ENCODE measurements at places on chromosomes 4 and X. TPM values are rescaled to one million over a fixed set of nuclear protein-coding genes. Genes with fewer than 3 reads are reported as not detected.
A peak's percentile ranks its signal among the peaks of the same experiment; 100 is the strongest.

- DNase-seq = no peak
Measured at GRCh38 chr4:153387981-153388380, 43.5 kb downstream of the MND1 start.

DNA sequence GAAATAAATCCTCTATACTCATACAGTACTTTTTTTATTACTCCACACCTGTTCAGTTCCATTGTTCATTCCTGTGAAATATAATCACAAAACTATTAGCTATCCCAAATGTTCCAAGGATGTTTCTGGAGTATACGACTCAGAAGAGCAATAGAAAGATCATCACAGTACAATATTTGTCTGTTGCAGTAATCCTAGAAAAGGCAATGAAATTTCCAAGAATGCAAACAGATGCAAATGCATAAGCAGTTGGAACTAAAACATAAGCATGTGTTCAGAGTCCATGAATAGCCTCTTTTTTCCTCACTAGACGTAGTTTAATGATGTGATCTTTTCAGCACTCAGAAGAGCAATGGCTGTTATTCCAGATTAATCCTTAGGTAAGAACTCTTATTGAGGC, 55.2 kb downstream of the RTL3 start:
- DNase-seq = no peak

DNA sequence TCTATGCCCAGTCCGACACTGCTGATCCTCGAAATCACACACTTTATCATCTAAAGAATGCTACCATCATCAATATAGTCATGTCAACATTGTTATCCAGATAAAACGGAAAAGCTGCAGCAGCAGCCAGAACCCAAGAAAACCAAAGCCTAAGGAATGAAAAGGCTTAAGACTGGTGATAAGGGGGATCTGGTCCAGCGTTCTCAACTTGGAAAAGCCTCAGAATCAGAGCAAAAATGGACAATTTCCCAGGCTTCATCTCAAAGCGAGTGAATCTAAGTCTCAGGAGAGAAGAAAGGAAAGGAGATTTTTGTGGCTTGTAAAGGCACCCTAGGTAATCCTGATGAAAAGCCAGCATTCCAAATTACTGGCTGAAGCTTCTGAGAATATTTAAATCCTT, 8.2 kb downstream of the ZNF518B start:
- DNase-seq = no peak

DNA sequence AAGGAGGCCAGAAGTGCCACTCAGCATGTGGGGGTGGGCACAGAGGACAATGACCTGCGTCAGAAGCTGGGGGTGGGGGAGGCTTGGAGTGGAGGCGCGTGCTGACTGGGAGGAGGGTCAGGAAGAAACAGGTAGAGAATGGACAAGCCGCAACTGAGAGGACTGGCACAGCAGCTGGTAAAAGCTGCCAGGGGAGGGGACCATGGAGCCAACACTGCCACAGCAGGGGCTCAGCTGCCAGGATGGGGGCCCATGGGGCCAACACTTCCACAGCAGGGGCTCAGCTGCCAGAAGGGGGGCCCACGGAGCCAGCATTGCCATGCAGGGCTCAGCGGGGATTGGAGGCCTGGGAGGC, 19.1 kb downstream of the RNF212 start:
- no peak for DNase-seq

DNA sequence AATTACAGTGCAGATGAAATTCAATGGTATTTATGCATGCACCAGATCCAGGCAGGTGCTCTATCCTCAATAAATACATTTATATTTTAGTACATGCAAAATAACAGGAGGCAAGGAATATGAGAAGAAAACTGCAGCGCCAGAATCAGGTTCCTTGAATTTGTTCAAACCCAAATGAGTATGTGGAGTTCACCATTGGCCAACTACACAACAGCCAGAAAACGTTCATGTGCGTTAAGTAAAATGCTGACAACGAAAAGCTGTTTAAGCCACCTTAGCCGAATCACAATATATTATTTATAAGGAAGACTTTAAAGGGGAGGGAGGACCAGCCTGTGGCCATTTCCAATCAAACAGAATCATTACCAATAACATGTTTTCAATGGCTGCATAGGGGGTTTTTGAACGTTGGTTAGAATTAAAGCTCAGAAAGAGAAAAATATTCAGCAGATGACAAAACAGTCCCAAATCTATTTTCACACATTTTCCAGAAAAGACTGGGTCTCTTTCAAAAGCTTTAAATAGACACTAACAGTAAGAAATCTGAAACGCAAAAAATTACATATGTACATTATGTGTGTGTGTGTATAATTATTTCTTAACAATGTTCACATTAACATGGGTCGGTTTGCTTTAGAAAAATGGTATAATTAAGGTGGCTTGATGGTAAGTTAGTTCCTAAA, 171.9 kb downstream of the LDB2 start:
- DNase-seq = no peak

DNA sequence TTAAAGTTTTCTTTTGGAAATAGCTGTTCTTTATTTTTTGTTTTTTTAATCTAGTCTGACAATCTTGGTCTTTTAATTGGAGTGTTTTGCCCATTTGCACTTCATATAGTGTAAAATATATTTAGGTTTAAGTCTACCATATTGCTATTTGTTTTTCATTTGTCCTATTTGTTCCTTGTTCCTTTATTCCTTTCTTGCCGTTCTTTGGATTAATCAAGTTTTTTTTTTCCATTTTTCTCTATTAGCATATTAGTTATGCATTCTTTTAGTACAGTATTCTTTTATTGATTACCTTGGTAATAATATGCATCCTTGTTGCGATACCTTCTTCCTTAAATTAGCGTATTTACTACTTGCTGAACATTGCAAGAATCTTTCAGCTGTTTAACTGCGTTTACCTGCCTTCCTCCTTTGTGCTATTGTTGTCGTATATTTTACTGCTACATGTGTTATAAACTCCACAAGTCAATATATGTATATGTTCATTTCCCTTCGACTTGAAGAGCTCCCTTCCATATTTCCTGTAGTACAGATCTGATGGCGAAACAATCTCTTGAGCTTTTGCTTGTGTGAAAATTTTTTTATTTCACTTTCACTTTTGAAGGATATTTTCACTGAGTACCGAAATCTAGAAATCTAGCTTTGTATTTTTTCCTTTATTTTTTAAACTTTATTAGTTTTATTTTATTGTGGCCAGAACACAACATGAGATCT, 23.9 kb upstream of the RNF212 start:
- no peak for DNase-seq

GRCh38 chr4:20532871-20533870, 167.1 kb upstream of the PACRGL start:
- DNase-seq = no peak

- peak; percentile 30 for DNase-seq
Measured at GRCh38 chr4:128649575-128650205, 159.8 kb upstream of the JADE1 start.

DNA sequence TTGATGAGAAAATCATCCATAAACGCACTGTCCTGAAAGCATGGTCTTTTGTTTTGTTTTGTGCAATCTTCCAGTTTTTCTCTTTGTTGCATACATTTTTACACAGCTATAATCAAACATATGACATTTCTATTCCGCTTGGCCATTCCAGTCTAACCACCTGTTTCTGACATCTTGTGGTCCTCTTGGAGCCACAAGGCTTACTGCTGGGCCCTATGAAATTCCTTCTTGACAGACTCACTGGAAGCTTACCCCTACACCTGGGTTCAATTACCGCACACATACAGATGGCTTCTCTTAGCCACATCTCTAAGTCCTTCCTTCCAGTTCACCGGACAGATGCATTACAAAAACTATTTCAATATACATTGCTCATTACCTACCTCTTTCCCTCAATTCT, 72.4 kb downstream of the PAPSS1 start:
- DNase-seq = no peak

GRCh38 chr4:56741595-56741994, 60.5 kb upstream of the HOPX start:
- DNase-seq = no peak

- DNase-seq = no peak
Measured at GRCh38 chr4:33193109-33193508, 2472.9 kb downstream of the PCDH7 start.

- DNase-seq = peak; percentile 71
Measured at GRCh38 chr4:1720163-1720983, 750 bp downstream of the TMEM129 start.

GRCh38 chr4:535181-535923, 36.3 kb downstream of the PIGG start:
- DNase-seq = no peak

DNA sequence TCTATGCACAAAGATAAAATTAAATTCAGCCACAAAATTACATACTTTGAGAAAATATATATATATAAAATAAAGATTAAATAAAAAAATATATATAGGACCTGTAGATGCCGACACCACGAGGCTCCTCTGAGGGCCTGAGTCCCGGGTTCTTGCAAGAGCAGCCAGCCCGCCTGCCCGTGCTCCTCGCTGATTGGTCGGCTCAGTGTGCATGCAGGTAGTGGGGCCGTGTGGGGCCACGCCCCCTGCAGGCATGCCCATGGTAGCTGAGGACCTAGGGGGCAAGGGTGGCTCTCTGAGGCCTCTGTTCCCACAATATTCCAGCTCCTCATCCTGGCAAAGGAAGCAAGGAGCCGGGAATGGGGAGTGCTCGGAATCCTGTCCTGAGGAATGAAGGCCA, 80.5 kb upstream of the AMELX start:
- no peak for DNase-seq

- DNase-seq = no peak
Measured at GRCh38 chr4:71221510-71222466, 117.0 kb upstream of the SLC4A4 start.

DNA sequence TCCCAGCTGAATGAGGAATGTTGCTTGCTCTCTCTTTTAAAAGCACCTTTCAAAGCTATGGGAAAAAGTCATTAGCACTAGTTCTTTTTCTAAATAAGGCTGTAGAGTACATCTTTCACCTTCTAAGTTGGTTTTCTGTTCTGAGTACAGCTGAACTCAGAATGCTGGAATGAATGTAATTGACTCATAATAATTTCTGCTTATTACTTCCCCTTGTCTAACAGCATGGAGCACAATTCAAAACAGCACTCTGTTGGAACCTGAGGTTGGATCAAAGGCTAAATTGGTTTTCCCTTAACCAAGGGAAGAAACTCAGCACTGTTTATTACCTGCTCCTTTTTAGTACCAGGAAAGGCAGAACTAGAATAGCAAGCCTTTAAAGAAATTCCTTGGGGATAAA, 33.5 kb upstream of the CYP2U1 start:
- DNase-seq = no peak

GRCh38 chr4:38320833-38321232, 343.2 kb upstream of the KLF3 start:
- DNase-seq = no peak

DNA sequence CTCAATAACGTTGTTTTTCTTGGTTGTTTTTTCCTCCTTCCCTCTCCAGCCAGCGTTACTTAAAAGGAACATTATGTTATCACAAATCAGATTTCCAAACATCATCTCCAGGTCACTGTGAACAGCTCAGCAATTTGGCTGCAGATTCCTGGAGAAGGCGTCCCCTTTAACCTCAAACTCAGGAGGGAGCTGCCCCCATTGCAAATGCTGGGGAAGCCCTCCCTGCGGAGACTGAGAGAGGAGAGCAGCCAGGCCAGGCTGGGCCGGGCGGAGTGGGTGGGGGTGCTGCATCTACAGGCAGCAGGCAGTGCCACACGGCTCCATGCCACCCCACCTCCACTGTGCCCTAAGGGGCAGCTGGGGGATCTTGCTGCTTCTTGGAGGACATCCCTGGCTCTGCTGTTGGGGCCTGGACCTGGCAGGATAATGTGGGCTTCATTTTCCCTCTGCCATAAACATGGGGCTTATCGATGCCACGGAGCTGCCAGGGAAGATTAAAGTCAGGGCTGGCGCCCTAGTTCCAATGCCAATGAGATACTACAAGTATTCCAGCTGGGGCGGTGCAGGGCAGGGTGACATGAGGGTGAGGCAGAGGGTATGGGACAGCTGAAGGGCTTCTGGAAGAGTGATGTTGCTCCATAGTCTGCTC, 148.8 kb downstream of the PJA1 start:
- DNase-seq = no peak

DNA sequence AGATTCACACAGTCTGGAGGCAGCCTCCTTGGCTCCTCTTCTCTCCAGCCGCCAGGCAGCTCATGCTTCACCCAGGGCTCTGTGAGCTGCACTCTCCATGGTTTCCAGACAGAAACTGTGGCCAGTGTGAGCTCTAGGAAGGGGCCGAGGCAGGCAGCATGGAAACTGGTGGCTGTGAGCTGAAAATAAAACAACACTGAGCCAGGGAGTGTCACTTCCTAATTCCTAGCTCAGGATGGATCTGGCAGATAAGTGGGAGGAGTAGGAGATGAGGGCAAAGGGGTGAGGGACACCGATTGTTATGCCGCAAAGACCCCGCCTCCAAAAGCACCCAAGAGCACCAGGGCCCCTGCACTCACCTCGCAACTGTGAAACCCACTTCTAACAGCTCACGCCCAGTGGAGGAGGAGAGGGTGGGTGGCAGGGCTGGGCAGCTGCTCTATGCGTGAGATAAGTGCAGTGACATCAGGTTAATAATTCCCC, 69.8 kb downstream of the FHDC1 start:
- no peak for DNase-seq

DNA sequence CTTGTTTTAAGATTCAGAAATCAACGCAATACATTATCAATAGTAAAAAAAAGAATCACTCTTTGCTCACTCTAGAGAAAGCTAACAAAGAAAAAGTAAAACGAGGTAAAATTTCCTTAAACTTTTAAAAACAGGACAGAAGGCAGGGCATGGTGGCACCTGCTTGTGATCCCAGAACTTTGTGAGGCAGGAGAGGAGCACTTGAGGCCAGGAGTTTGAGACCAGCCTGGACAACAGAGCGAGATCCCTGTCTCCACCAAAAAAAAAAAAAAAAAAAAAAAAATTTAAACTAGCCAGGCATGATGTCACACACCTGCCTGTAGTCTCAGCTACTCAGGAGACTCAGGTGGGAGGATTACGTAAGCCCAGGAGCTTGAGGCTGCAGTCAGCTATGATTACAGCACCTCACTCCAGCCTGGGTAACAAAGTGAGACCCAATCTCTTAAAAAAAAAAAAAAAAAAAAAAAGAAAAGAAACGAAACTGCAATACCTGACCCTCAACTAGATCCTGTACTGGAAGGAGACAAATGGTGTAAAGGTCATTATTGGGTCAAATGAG, 3.5 kb downstream of the CCNI start:
- no peak for DNase-seq

DNA sequence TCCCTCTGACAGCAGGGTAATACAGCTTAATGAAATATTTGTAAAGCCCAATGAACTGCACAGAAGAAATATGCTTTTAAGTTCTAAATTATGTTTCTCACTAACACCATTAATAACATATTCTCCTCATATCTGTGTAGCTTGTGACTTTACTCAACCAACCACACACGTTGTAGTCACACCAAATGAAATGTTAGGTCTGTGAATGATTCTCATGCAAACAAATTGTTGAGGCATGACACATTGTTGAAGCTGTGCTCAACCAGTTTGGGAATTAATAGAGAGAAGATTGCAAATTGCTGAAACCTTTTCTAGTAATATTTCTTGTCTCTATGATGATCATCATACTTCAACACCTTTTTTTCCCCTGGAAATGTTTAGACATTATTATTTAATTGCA, 645.9 kb downstream of the PCDH7 start:
- DNase-seq = no peak

GRCh38 chr4:60209588-60209987, 990.5 kb upstream of the ADGRL3 start:
- no peak for DNase-seq

- no peak for DNase-seq
Measured at GRCh38 chrX:154542723-154543424, 3.8 kb downstream of the G6PD start.

Gene ZNF141
- 19.5 TPM for total RNA-seq

Gene MAGED4
- 2.3 TPM for total RNA-seq

Gene MBNL3
- 46.2 TPM for total RNA-seq

Gene CCNA2
- 10.0 TPM for total RNA-seq

Gene SRPK3
- 1.7 TPM for total RNA-seq

Gene SMAD1
- 44.4 TPM for total RNA-seq

Gene CXorf49
- not detected for total RNA-seq

Measured in left colon (tissue), 2 donors.